ENCODE measurements at places on chromosomes 3 and 15. TPM values are rescaled to one million over a fixed set of nuclear protein-coding genes. Genes with fewer than 3 reads are reported as not detected.
A peak's percentile ranks its signal among the peaks of the same experiment; 100 is the strongest.

- peak; percentile 79 for DNase-seq
Observed at GRCh38 chr3:33372218-33373081, 67.8 kb downstream of the UBP1 start.

- DNase-seq, result peak; percentile 22
Observed at GRCh38 chr3:128950223-128950938, 43.5 kb downstream of the CFAP92 start.

DNA sequence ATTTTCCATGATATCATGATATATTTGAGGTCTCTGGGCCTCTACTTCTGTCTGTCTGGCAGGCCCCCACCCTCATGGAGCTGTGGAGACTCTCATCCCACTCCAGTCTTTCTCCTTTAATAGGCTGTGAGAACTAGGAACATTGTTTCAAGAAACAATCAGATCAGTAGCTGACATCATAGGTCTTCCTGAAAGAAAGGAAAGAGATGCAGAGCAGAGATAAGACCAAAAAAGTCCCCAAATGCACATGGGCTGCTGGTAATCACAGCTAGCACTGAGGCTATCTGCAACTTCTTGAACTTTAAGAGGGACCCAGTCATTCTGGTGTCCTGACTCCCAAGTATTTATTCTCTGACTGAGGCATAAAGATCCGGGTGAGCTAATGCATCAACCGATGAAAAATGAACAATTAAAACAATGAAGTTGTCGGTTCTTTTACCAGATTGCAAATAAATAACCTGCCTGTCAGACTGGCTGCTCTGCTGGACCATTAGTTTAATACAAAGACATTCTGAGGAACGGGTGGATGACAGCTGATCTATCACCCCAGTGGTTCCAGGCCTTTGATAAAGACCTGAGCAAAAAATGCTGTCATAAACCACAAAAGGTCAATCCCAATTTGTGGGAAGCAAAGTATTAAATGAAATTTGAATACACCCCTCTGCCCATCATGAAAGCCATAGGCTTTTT lies 780.8 kb upstream of the GOLIM4 start:
- no peak for DNase-seq

DNA sequence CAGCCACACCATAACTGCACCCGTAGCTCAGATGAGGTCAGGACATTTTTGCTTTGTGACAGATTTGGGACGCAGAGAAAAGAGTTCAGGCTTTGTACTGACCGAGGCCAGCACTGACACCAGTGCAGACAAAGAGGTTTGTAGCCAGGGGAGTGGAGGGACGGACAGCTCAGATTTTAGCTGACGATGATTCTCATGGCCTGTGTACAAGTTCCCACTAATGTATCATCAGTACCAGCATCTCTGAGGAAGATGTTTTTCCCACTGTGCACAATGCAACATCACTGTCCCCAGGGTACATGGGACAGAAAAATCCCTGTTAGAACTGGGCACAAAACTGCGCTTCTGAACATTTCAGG lies 112.7 kb downstream of the SLCO3A1 start:
- DNase-seq, result no peak

ZNF660 gene
- 0.26 TPM for total RNA-seq

- DNase-seq, result no peak
Observed at GRCh38 chr3:38253704-38254103, 11.9 kb upstream of the SLC22A13 start.

- peak; percentile 42 for DNase-seq
Observed at GRCh38 chr3:159733194-159733860, 255.3 kb upstream of the IL12A start.

TMEM212 gene
- total RNA-seq, result not detected

GRCh38 chr3:156620260-156620659 lies 54.1 kb upstream of the TIPARP start:
- peak; percentile 87 for DNase-seq

- peak; percentile 70 for DNase-seq
Observed at GRCh38 chr15:83855956-83856355, 202.0 kb downstream of the ADAMTSL3 start.

GRCh38 chr15:91219206-91219605 lies 119.1 kb downstream of the SV2B start:
- DNase-seq, result no peak

ADAMTS17 gene
- total RNA-seq, result 2.0 TPM

GRCh38 chr3:188507244-188507720 lies 353.3 kb downstream of the LPP start:
- DNase-seq, result peak; percentile 31

DNA sequence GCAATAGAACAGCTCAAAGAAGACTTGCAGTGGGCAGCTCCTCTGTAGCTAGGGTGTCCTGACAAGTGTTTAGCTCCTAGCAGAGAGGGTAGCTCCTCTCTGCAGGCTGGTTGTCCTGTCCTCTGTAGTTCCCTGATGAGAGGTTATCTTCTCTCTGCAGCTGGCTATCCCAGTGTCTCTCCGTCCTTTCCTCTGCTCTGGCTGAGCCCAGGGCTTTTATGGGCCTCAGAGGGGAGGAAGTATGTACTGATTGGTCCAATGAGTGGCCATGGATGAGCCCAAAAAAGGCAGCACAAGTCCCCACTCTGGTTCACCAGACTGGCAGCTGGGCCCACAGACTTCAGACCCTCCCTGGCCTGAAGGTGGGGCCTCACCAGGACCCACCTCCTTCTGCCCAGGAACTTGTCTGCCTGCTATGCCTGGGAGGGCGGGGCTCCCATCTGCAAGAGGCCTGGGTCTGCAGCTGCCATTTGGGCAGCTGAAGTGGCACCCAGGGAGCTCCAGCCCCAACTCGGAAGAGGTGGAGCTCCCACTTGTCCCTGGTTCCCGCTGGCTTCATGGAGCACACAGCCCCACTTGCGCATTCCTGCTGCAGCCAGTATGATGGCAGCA lies 27.2 kb upstream of the MEX3B start:
- no peak for DNase-seq

- no peak for DNase-seq
Observed at GRCh38 chr15:28993720-28994053, 107.9 kb downstream of the APBA2 start.

GRCh38 chr3:132569153-132569552 lies 27.9 kb upstream of the ACKR4 start:
- DNase-seq, result no peak

DNA sequence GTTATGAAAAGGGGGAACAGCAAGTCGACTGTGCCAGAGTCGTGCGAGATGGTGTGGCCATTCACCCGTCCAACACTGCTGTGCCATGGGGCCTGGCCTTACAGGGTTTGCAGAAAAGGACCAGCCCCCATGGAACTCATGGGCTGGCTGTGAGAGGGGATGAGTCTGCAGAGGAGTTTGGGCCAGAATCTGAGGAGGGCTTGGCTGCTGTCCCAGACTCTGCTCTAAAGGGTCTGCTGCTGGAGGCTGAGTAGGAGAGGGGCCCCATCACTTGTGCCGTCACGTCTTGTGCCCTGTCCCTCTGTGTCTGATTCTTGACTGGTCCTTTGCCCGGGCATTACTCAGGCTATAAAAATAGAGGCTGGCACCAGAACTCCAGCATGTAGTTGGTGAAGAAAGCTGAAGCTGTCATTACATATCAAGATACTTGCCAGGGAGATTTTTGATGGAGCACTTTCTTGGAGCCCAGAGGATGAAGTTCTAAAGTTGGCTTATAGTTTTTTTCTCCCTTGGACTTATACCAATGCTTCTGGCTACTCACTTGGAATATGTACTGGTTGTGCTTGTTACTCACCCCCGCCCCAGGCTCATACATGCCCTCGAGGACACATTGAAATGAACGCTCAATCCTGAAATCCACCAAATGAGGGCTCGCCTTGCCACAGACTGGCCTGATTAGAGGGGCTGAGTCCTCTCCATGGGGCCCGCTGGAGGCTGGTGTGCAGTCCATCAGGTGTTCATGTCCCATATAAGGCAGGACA lies 10.2 kb downstream of the PXYLP1 start:
- no peak for DNase-seq

POTEB3 gene
- not detected for total RNA-seq

ACKR4 gene
- under 0.01 TPM for total RNA-seq

SCAANT1 gene
- total RNA-seq, result not detected

COPB2 gene
- 171 TPM for total RNA-seq

MAGEF1 gene
- total RNA-seq, result 15.1 TPM

- no peak for DNase-seq
Observed at GRCh38 chr15:98787936-98788757, 139.8 kb downstream of the IGF1R start.

- no peak for DNase-seq
Observed at GRCh38 chr15:48279608-48280007, 51.6 kb upstream of the DUT start.

GRCh38 chr3:111667170-111667569 lies 72.0 kb upstream of the ZBED2 start:
- peak; percentile 18 for DNase-seq

DNA sequence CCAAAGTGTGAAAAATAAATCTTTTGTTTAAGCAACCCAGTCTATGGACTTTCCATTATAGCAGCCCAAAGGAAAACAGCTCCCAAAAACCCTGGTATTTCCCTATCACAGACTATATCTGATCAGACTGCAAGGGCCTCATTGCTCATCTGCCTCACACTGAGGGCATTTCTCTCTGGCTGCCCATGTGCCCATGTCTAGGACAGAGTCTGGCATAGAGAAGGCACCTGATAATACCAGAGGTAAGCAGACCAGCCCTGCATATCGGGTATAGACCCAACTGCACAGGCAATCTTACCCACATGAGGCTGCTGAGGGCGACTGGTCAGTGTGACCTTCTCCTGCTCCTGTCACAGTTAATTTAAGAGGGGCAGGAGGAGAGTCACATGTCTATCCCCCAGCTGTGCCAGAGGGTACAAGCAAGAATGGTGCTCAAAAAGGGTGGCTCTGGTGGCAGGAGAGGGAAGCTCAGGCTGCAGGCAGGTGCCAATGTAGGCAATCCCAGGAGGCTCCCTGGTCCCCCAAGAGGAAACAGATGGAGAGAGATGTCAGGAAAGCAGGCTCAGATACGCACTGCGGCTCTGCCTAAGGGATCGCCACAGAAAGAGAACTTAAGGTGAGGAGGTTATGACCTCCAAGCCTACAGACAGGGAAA lies 3.1 kb downstream of the CSRNP1 start:
- DNase-seq, result no peak

- no peak for DNase-seq
Observed at GRCh38 chr3:153626158-153626557, 464.1 kb downstream of the RAP2B start.

GRCh38 chr3:149007567-149008257 lies 16.4 kb downstream of the GYG1 start:
- DNase-seq, result no peak

GP9 gene
- not detected for total RNA-seq

DNA sequence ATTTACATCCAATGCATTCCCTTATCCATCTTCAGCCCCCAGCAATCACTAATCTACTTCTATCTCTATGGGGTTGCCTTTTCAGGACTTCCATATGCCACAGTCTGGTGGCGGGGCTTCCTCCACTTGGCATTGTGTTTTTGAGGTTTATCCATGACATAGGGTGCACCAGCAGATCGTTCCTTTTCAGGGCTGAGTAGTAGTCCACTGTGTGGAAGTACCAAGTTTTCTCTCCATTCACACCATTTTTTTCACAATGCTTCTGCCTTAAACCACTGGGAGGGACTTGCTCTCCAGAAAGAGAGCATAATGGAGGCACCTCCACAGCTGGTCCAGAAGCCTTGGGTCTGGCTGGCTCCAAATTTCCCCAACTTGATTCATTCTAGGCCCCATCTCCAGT lies 144.0 kb upstream of the IQSEC1 start:
- no peak for DNase-seq

DNA sequence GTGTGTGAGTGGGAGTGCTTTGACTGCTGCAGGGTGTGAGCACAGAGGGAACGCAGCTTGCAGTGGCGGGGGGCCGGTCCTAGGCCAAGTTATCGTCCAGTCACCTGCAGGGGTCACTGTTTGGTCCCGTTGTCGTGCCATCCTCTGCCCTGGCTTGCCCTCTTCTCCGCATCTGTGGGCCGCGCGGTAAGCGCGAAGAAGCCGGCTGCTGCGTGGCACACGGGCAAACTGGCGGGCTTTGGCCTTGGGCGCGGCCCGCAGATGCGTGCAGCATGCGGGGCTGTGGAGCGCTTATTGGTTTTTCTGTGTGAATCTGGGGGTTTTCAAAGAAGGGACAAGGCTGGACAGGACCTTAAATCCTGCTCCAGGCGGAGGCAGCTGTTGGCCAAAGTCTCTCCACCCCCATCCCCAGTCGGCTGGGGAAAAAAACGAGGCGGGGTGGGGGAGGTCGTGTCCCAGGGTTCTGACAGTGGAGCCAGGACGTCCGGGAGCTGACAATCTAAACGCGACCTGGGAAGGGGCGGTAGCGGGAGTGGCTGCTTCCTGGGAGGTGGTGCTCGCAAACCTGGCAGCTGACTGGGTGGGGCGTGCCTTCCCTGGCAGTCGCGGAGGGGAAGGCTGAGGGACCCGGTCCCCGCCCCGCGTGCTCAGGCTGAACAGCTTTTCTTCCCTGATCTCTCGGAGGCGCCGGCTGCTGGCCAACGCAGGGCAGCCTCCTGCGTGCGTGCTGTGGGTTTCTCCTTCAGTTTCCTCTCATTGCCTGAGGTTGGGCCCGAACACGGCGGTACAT lies 39.7 kb upstream of the VEPH1 start:
- DNase-seq, result peak; percentile 42

- DNase-seq, result no peak
Observed at GRCh38 chr3:146953511-146953981, 348.4 kb upstream of the PLSCR5 start.

ZDHHC19 gene
- total RNA-seq, result not detected

CLSTN2 gene
- under 0.01 TPM for total RNA-seq
